ENCODE measurements at places on chromosomes 3 and 15.
A peak's percentile ranks its signal among the peaks of the same experiment; 100 is the strongest.

DNA sequence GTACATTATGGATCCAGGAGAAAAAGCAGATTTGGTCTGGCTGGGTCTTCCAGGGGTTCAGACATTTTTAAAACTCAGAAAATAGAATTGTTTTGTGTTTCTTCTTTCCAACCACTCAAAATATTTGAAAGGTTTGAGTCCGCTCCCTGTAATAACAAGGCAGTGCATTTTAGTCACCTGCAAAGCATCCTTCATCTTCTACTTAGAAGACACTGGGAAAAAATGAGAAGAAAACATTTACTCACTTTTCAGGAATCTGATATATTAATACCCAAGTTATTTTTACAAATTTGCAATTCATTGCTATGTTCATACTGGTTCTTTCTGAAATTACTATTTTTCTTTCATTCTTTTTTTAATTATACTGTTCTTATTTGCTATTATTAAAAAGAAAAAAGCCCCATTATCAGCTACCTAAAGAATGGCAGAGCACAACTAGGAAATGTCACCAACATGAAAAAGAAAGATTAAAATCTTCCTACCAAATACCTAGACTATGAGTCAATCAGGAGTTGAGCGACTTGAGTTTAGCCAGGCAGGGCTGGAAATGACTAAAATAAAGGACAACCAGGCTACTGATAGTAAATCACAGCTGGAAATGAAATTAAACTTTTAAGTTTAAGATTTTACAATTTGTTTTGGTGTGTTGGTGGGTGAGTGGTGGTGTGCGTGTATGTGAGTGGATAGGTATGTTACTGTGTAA, 280.3 kb upstream of the THBS1 start:
- DNase-seq: no peak

DNA sequence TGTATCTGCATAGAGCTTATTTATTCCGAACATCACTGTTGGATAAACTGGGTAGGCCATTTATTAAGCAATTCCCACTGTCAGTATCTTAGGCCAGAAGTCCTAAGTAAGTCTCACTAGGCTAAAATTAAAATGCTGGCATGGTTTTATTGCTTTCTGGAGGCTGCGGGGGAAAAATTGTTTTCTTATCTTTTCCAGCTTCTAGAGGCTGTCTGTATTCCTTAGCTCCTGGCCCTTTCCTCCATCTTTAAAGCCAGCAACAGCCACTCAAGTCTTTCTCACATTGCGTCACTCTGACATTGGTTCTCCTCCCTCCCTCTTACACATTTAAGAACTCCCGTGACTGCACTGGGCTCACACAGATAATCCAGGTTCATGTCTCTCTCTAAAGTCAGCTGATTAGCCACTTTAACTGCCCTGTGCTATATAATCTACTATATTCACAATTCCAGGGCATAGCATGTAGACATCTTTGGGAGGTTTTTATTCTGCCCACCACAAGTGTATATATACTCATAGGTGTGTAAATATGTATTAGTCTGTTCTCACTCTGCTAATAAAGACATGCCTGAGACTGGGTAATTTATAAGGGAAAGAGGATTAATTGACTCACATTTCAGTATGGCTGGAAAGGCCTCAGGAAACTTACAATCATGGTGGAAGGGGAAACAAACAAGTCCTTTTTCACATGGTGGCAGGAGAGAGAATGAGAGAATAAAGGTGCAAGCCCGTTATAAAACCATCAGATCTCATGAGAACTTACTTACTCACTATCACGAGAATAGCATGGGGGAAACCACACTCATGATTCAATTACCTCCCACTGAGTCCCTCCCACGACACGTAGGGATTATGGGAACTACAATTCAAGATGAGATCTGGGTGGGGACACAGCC, 113.5 kb upstream of the SLC7A14 start:
- no peak for DNase-seq

- DNase-seq: no peak
Observed at GRCh38 chr3:42601896-42602581, 1.6 kb downstream of the NKTR start.

GRCh38 chr3:34405159-34405558, 606.7 kb downstream of the PDCD6IP start:
- DNase-seq: no peak

DNA sequence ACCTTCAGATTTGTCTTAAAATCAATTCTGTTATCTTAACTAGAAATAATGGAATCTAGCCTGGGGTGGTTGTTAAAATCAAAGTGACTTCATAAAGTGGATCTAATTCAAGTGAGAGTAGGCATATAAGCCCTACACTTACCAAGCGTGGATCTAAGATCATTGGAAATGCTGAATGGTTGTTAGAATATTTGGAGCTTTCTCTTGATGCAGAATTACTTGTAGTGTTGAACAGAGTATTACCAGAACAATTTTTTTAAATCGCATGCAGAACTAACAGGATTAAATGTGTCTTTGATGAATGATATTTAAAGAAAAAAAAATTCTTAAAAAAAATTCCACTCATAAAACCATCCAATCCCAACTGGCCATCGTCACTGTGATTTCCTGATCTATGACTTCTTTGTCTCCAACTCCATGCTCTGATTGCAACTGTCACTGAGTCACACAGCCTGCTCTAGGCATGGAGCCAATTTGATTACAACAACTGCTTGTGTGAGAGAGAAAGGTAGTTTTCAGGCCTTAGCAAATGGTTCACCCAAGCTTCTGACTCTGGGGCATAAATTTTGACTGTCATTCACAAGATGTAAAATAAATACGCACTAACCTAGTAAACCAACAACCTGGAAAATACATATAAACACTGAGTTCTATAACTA, 25.9 kb upstream of the SPRED1 start:
- peak; percentile 61 for DNase-seq
